Endodermal cell (in vitro differentiated cells): ENCODE measurements at places on chromosomes 3 and 15. TPM values are rescaled to one million over a fixed set of nuclear protein-coding genes. Genes with fewer than 3 reads are reported as not detected.

The EFCC1 gene
- total RNA-seq: 0.31 to 0.93 TPM (median 0.78 TPM) in 3 replicates

- DNase-seq: peak; percentile 31
Observed at GRCh38 chr3:88812576-88812975, 294.8 kb upstream of the EPHA3 start.

DNA sequence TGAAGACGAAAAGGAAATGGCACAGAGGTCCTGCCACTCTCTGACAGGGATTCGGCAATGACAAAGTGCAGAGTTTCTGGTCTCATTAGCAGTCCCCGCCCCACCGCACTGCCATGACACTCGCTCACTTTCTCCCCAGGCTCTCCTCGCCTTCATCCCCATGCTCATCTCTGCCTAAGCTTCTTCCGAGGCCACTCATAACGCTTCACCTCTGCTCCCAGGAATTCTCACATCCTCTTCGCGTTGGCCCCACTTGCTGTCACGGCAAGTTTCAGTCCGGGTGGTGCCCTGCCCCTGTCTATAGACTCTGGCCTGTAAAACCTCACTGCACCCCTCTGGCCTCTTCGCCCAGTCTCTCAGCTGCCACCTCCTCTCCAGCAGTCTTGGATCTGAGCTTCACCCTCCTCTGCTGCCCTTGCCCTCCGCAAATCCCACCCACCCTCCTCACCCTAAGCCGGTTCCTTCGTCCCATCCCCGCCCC, 654 bp downstream of the RUBCN start:
- peak; percentile 78 for DNase-seq

DNA sequence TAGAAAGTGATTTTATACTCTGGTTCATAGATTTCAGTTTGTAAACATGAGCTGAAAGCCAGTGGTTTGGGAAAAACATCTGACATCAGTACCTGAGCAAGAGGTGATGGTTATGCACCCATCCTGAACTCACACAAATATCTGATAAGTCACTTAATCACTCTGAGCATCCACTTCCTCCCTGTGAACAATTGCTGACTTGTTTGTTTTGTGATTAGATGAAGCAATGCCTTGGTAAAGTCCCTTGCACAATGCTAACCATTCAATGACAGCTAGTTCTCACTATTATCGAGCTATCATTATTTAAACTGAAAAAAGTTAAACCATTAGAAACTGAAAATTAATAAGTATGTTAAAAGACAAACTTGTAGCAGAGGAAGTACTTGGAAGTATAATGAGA, 303.0 kb downstream of the PLOD2 start:
- DNase-seq: no peak

GRCh38 chr3:143514874-143515273, 333.4 kb downstream of the SLC9A9 start:
- no peak for DNase-seq

DNA sequence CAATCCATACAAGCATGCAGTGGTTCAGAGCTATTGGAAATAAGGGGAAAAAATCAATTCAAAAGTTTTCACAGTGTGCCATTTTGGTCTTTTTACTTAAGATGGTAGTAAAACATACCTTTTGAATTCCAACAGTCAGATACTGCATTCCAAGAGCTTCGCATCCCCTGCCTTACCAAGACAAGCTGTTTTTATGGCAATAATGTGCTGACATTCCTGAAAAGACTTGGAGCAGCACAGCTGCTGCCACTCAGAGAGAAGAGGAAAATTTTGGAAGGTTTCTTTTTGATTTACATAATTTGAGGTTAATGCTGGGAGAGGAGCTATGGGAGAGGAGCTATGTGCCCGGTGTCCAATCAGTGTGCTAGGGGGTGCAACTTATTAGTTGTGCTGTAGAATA, 148.3 kb downstream of the FEZF2 start:
- no peak for DNase-seq

The IGF2BP2 gene
- total RNA-seq: 131 and 143 TPM in 2 replicates

GRCh38 chr3:123046262-123047061, 18.9 kb upstream of the SEMA5B start:
- DNase-seq: no peak

GRCh38 chr3:23728601-23729117, 77.1 kb upstream of the UBE2E1 start:
- DNase-seq: peak; percentile 75

- no peak for DNase-seq
Observed at GRCh38 chr3:181549266-181549665, 162.5 kb upstream of the SOX2 start.

DNA sequence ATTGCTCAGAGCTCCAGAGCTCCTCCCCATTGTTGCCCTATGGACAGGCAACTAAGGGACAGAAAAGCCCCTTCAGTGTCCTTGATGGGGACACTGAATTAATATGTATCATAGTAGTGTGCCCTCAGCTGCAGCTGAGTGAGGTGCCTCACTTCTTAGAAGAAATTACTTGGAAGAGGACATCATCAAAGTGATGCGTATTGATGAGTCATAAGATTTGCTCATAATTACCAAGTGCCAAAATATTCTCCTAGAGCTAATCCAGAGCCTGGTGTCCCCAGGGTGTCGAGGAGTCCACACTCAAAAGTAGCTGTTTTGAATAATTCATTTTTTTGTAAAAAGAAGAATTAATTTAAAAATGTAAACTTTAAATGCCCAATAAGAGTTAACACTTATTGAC, 200.7 kb upstream of the SEMA6D start:
- no peak for DNase-seq

GRCh38 chr15:71699977-71700376, 110.4 kb upstream of the NR2E3 start:
- DNase-seq: no peak

GRCh38 chr15:70415398-70415797, 317.7 kb upstream of the TLE3 start:
- no peak for DNase-seq

GRCh38 chr3:104673981-104674380, 692.7 kb upstream of the ALCAM start:
- DNase-seq: no peak

DNA sequence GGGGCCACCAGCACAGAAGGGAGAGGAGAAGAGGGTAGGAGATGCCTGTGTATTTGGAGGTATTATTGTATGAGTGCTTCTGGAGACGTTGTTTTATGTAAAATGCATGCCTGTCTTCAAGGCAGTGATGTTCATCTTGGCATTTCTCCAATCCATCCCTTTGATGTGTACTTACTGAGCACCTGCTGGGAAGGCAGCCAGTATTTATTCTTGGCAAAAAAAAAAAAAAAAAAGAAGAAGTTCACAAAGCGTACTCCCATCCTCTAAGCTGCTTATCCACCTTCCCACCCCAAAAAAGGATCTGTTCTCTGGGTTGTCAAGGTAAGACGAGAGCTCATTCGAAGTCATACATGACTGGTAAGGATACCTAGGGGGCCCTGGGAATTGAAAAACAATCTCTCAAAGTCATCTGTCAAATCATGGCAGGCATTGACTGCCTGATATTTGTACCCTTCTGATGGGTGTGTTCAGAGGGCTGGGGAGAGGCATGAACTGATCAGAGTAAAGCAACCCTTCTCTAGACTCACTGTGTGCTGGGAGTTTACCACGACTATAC, 30.0 kb upstream of the SLC6A1 start:
- DNase-seq: no peak

- DNase-seq: no peak
Observed at GRCh38 chr3:45020534-45020933, 5.6 kb upstream of the CLEC3B start.

DNA sequence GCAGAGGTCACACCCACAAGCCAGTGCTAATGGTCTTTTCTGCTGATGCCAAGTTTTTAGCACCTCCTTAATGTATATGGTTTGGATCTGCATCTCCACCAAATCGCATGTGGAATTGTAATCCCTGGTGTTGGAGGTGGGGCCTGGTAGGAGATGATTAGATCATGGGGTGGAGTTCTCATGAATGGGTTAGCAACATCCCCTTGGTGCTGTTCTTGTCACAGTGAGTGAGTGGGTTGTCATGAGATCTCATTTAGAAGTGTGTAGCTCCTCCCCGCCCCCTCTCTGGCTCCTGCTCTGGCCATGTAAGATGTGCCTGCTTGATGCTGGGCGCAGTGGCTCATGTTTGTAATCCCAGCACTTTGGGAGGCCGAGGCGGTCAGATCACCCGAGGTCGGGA, 37.3 kb upstream of the KLHL6 start:
- DNase-seq: no peak

The GOLGA8J gene
- total RNA-seq: 0.40 to 0.44 TPM in 2 of 3 replicates, not detected in the other

- no peak for DNase-seq
Observed at GRCh38 chr15:97893967-97894366, 66.5 kb upstream of the ARRDC4 start.

The ZMYND10 gene
- total RNA-seq: 0.43 and 1.4 TPM in 2 replicates

DNA sequence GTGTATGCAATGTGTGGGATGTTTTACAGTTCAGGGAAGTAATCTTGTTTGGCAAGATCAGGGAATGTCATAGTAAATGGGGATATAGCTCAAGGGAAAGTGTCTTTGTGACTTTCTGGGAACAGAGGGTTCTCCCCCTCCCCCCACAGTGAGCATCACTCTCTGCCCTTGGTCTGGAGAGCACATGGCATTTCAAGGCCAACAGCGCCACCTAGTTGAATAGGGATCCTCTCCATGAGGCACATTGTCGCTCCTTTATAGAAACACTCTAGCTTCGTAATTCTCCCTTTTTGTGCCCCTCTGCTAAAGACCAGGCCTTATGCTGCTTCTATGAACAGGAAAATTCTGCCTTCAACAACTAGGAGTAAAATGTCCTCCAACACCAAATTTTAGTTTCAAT, 37.1 kb upstream of the ARNT2 start:
- peak; percentile 87 for DNase-seq

DNA sequence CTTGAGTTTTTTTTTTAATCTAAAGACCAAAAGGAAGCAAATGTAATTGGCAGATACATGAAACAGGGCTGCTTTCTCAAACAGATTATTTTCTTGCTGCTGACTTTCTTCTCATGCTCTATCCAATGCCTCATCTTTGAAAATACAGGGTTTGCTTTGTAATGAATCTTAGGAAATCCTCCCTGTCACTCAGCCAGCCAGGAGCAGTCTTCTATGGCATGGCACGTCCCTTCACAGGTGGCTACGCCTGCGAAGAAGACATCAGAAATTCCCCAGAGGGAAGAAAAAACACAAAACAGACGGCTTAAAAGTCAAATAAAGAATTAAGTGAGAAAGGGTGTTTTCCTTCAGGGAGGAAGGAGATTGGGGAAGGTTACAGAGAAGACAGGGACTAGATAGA, 242.5 kb downstream of the IGSF11 start:
- no peak for DNase-seq

The EPHB3 gene
- total RNA-seq: 31.7 to 42.2 TPM (median 36.9 TPM) in 3 replicates

The GATA2 gene
- 0.31 to 1.3 TPM (median 1.2 TPM) in 3 replicates for total RNA-seq

DNA sequence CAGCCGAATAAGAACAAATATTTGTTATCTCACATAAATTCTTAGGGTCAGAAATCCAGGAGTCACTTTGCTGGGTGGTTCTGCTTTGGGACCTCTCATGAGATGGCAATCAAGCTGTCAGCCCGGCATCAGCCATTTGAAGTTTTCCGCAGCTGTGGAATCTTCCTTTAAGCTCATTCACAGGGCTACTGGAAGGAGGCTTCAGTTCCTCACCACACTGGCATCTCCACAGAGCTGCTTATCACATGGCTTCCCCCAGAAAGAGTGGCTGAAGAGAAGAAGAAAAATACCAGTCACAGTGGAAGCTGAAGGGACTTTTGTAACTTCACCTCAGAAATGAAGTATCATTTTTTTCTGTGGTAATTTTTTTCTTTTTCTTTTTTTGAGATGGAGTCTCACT, 267.7 kb downstream of the CHL1 start:
- no peak for DNase-seq

GRCh38 chr3:110886222-110886893, 185.3 kb upstream of the NECTIN3 start:
- DNase-seq: no peak

- no peak for DNase-seq
Observed at GRCh38 chr3:106566277-106566676, 697.5 kb upstream of the CBLB start.

DNA sequence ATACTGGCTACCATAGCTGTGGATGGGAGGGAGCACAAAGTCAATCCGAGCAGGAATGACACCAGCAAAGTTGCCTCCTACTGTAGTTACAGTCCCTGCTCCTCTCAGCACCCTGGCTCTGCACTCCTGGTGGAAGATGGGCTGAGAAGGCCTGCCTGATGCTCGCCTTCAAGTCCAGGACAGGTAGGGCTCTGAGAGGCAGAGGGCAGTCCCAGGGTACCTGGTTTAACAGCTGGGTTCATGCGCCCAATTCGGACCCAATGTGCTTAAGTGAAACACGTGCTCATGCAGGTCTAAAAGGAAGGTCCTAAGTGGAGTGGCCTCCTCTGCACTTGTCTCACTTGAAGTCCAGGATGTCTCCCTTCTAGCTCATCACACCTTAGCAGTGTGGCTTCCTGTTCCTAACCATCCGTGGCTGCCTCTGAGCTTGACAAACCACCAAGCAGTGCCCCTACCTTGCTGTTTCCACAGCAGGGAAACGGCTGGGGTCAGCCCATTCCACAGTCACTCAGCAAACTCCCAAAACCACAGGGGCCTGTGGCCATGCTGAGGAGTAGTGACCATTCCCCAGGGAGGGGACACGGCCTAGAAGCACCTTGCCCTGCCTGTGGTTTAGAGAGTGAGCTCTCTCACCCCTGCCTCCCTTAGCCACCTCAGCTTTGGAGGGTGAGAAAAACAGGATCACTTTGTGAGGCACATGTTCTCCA, 3.9 kb upstream of the MUSTN1 start:
- no peak for DNase-seq

DNA sequence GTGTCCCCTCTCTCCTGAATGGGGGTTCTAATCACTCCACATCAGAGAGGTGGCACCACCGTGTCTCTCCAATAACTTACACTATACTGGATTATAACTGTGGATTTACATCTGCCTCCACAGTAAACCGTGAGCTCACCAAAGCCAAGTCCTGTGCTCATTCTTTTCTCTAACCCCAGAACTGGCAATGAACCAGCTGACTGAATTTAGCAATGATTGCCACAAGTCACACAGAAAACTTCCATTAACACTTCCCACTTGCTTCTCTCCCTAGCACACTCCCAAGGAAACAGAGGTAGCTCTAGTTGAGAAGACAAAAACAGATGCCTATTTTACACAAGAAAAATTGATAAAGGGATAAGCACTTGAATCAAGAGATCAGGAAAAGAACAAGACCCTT, 361.3 kb downstream of the ULK4 start:
- no peak for DNase-seq

DNA sequence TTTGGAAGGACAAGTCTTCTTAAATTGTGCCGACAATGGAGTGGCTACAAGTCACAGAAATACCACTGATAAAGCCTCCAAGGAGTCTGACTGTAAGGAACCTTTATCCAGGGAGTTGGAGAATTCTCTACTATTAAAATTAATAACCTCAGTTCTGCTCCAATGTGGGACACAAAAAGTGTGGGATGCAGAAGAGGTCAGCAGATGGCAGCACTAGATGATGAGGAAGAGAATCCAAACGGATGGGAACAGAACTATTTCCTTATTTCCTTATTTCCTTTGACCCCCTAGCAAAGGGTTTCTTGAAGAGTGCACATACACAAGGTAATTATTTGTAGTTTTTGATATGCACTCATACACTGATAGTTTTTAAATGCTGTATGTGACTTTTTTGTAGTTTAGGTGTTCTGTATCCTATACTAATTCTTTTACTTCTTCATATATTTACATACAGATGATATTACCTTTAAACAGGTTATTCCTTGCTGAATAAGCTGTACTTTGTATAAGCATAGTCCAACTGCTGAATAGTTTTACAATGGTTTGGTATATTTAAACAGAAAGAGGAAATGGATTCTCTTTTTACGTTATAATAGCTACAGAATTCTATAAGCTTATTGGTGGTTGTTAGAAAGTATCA, 25.6 kb upstream of the NLGN1 start:
- peak; percentile 71 for DNase-seq

The TRIM42 gene
- not detected in 3 replicates for total RNA-seq

- no peak for DNase-seq
Observed at GRCh38 chr3:10017636-10018292, 8.5 kb upstream of the FANCD2 start.

The GPR171 gene
- not detected in 2 replicates for total RNA-seq

- DNase-seq: no peak
Observed at GRCh38 chr3:2454865-2455264, 356.2 kb downstream of the CNTN4 start.
